Germinal center (tissue), 1 donor: ENCODE measurements at places on chromosomes 16 and 17.

GRCh38 chr17:60091908-60092331 lies 13.2 kb upstream of the HEATR6 start:
- no peak for DNase-seq

DNA sequence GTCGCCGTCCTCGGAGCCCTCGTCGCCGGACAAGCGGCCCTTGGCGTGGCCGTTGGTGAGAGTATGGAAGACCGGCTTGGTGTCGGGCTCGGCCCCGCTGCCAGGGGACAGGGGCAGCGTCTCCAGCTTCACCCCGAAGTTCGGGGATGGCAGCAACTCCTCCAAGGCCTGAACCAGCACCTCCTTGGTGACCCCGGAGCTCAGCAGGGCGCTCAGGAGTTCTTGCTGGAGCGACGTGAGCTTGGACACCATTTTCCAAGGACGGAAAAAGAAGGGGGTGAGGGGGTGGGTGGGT lies 279 bp downstream of the HNF1B start:
- peak; percentile 12 for DNase-seq

GRCh38 chr16:65704866-65705265 lies 583.0 kb upstream of the CDH11 start:
- DNase-seq: no peak

DNA sequence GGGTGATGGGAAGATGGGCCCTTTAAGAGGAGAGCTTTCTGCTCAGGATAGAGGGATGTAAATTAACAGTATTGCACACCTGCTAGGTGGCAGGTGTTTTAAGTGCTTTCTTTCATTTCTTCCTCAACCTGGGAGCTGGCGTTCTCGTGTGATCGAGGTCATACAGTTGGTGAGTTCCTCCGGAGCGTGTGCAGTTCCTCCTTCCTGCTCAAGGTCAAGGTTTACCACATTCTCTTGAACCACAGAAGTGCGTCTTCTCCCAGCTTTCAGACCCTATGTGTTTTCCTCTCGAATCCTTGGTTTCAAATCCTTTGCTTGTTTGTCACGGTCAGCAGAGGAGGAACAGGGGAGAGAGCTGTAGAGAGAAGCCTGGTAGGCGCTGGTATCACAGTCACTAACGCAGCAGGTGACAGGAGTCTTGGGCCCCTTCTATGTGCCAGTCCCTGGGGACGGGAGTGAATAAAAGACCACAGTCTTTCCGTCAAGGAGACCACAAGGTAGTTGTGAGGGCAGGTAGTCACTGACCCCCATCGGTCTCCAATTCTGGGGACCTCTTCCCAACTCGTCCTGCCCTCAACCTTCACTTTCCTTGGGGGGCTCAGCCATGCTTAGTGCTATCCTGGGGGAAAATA lies 791 bp downstream of the DNAI2 start:
- no peak for DNase-seq

DNA sequence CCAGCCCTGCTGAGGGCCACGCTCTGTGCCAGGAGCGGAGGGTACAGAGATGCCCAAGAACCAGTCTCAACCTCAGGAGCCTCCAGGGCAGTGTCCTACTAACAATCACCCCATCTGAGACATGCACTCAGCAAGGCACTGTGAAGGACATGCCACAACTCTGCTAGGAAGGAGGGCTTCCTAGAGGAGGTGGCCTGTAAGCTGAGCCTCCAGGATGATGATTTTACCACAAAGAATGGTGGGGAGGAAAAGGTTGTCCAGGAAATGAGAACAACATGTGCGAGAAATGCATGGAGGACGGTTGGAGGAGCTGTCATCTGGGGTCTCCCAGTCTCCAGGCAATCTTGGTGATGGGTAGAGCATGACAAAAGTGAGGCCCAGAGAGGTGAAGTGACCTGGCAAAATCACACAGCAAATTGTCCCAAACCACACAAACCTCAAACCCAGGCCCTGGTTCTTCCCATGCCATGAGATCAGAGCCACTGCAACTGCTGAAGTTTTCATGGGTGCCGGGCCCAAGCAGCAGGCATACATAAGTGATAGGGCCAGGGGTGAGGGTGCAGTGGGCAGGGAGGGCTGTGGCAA lies 30.5 kb downstream of the CNGB1 start:
- DNase-seq: no peak

GRCh38 chr16:74304164-74304834 lies 7.7 kb downstream of the PSMD7 start:
- no peak for DNase-seq

GRCh38 chr16:50645563-50646220 lies 35.4 kb downstream of the SNX20 start:
- no peak for DNase-seq

GRCh38 chr17:82097184-82097918 lies 685 bp downstream of the FASN start:
- peak; percentile 57 for DNase-seq

DNA sequence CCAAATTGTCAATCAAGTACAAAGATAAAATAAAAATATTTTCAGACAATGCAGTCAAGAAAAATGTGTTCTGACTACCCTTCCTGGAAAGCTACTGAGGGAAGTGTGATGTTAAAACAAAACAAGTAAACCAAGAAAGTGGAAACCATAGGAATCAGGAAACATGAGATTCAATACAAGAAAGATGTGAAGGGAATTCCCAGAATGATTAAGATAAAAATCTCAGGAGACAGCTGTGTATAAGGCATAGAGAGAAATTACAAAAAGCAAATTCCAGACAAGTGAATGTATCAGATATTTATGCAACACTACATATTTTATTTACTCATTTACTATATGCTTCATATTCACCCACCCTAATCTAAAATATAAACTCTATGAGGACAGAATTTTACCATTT lies 32.2 kb downstream of the TRIM37 start:
- no peak for DNase-seq

GRCh38 chr17:81153340-81153803 lies 11.9 kb upstream of the PVALEF start:
- peak; percentile 58 for DNase-seq

DNA sequence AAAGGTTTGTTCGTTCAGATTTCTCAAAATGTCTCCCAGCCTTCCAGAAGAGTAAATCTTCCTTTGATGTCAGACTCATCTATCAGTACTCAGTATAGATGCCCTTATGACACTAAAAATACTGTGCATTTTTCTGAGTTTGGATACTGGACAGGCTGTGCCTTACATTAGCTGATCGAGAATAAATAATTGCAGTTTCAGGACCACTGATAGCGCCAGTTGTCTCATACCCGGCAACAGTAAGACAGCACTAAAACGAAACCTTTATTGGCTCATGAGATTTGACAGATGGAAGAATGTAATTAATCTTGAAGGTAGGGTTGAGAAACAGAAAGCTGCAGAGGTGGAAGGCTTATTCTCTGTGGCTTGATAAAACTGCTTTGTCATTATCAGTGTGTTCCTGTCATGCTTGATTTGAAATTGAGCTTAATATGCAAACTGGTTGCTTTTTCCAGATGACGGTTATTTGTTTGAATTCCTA lies 1.2 kb downstream of the ATP6V0A1 start:
- DNase-seq: peak; percentile 42

DNA sequence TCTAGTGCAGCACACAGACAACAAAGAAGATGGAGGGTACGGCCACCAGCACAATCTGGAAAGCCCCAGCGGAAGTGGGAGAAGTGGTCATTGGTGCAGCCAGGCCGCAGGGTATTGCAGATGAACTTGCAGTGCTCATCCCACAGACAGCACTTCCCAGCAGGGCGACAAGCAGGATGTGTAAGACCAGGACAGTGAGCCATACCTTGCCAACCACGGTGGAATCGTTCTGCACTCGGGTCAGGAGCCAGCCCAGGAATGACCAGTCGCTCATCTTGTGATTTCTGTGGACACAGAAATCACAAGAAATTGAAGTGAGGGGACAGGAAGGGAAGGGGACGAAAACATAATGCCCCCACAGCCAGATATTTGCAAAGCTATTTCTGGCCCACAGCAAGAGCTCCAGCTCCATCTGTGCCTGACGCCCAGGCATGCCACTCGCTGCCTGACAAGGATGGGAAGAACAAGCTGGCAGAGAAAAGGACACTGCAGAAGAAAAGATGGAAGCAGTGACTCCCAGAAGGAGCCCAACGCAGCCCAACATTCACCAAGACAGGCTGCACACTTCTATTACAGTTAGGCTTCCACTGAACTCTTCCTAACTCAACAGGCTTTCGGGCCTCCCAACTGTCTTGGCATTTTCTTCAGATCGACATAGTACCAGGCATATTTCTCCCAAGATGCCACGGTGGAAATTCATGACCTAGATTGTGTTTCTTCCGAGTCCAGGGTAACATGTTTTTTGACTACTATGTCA lies 17.5 kb upstream of the MYO18A start:
- DNase-seq: no peak

DNA sequence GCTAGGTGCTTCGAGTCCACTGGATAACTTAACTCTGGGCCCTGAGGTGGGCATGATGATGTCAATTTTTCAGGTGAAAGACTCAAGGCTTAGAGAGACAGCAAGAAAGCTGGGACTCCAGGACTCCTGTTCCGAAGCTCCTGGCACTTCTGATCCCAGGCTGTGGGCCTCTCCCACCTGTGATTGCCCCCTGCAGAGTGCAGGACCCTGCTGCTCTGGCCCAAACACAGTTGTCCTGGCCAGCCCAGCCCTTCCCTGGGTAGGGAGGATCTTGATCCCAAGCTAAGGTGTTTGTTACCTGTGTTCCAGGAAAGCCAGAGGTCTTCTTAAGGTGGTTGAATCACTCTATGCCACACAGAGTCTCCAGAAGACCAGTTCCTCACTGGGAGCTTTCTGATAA lies 3.1 kb downstream of the CHST5 start:
- DNase-seq: no peak

DNA sequence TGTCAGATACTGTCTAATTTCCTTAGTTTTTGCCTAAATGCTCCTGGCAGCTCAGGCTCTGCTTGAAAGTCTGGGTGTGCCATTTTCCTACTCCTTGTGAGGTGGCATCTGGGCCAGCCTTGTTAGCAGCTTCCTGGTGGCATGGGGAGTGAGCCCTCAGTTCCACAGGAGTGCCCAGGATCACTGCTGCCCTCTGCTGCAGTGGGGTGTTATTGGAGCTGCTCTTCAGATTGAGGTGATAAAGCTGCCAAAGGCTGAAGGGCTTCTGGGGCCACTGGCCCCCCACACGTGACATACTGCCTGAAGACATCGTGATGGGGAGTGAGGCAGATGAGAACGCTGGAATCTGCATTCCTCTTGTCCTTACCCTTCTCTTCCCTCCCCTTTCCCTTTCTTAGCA lies 27.4 kb downstream of the CEP95 start:
- DNase-seq: peak; percentile 14

GRCh38 chr17:37079735-37080134 lies 131.0 kb downstream of the AATF start:
- DNase-seq: no peak

- DNase-seq: no peak
Observed at GRCh38 chr16:3467182-3467581, 23.7 kb downstream of the NAA60 start.

GRCh38 chr17:73560661-73561060 lies 83.6 kb downstream of the SDK2 start:
- DNase-seq: no peak

DNA sequence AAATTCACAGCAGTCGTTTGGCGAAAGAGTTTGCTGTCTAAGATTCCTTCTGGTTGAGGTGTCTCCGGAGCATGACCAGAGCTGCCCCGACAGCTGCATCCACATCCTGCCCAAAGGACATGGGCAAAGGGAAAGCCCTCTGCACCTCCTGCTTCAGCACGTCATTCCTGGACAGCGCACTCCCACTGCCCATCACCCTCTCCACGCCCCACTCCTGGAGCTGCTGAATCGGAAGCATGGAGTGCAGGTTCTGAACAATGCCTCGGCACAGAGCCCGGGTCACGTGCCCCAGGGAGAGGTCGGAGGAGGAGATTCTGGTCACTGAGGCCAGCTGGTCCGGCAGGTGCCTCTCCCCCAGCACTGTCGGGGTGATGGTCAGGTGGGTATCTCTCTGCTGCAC lies 1.3 kb upstream of the TRPV1 start:
- DNase-seq: no peak

DNA sequence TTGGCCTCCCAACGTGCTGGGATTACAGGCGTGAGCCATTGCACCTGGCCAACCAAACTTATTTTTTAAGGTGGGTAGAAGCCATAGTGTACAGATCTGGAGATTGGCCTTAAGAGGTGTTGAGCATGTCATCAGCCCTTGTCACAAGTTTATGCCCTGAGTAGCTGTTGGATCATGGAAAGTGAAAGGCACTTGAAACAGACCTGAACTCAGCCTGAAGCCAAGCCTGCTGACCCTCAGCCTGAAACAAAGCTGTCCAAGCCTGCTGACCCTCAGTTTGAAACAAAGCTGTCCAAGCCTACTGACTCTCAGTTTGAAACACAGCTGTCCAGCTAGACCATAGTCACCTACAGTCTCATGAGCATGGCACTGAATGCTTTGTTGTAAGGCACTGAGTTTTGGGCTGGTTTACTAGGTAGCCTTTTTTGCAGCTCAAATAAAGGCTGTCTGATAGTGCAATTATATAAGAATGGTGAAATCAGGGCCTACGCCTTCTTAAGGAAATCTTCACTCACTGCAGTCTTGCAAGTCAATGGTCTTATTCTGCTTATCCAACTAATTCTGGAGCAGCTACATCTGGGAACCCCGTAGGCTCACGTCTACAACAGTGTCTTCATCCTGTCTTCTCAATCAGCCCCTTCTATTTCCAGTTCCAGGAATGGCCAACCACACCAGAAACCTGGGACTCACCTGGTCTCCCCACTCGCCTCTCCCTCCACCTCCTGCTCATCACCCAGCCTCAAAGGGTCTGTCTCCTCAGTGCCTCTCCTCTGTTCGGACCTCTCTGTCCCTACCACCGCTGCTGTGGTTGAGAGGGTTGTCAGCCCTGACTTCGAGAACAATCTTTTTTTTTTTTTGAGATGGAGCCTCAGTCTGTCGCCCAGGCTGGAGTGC lies 2.9 kb upstream of the NPIPB15 start:
- DNase-seq: no peak

GRCh38 chr17:40108970-40109824 lies 8.8 kb upstream of the NR1D1 start:
- DNase-seq: no peak

- peak; percentile 39 for DNase-seq
Observed at GRCh38 chr16:19524616-19525384, 1.1 kb downstream of the CCP110 start.

- no peak for DNase-seq
Observed at GRCh38 chr17:5672815-5673430, 88.6 kb upstream of the NLRP1 start.

DNA sequence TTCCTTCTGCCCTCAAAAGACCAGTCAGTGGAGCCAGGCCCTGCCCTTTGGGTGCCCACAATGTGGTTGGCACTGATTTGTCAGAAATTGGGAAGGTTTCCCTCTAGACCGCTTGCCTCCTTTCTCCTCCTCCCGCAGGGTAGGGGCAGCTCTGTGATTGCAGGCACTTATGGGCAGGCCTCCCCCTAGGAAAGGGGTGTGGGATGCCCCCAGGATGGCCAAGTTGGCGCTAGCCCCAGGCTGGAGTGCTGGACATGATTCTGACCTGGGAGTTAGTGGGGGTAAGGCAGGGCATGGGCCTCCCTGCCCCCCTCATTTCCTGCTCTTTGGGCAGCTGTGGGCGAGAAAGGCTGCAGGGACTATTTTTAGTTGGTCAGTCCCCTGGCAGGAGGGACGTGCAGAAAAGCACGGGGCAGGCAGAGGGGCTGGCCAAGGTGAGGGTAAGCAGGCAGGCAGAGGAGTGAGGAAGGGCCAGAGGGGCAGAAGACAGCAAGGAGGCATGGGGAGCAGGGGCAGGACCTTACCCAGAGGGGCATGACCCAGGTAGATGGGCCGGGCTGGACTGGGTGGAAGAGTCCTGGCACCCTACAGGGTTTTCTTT lies 3.3 kb downstream of the RARA start:
- no peak for DNase-seq
